Activated naive CD8-positive, alpha-beta T cell treated with anti-CD3 and anti-CD28 coated beads, Interleukin-2, amount 10 ng/mL, durations not matched to agents 7 days and 5 days (primary cell): ENCODE measurements at places on chromosomes 1 and 21. TPM values are rescaled to one million over a fixed set of nuclear protein-coding genes. Genes with fewer than 3 reads are reported as not detected.

DNA sequence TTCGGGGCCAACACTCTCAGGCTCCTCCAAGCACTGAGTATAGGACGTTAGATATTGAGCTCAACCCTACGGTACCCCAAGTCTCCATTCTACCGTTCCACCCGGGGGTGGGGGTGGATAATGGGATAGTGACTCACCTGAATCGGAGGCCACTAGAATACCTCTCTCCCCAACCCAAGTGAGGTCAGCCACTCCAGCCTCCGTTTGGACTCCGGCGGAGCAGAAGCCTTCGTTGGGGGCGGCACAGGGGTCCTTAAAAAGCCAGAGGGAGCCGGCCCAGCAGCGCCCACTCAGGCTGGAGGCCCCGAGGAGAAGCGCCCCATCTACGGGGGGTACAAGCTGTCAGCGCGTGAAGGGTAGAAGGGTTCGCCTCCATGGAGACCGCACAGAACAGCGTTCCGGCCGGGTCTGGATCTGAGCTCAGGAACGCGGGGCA, 556 bp downstream of the WDR77 start:
- DNase-seq = no peak

DNA sequence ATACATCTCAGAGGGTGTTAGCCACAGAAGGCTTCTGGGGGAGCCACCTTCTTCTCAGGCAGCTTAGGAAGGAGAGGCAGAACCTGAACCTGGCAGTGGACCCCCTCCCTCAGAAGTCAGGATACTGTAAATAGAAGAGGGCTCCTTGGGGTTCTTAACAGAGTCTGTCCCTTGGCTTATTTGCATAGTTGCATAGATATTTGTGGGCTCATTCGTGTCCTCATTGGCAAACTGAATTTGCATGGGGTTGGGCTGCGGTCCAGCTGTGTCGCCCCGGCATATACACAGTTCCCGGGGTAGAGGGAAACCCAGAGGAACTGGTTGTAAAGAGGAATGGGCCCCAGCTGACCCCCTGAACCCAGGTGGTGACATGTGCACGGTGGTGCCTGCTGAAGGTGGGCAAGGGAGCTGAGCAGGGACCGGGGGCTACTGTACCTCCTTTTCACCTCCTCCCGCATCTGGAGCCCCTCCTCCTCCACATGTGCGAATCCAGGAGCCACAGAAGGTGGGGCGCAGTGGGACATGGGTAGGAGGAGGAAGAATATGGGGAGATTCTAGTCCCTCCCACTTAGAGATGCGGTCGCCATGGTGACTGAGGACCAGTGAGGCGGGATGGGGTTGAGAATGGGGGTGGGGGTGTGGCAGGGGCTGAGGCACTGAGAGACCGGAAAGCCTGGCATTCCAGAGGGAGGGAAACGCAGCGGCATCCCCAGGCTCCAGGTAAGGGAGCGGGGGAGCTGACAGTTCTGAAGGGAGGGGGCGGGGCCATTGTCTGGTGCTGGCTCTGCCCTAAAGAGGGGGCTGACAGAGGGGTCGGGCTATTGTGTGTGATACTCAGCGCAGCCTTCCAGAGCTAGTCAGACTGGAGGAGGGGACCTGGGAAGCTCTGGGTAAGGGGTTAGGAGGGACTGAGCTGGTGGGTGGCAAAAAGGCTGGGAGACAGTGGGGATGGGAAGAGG, 3.7 kb upstream of the SEMA4A start:
- no peak for DNase-seq

DNA sequence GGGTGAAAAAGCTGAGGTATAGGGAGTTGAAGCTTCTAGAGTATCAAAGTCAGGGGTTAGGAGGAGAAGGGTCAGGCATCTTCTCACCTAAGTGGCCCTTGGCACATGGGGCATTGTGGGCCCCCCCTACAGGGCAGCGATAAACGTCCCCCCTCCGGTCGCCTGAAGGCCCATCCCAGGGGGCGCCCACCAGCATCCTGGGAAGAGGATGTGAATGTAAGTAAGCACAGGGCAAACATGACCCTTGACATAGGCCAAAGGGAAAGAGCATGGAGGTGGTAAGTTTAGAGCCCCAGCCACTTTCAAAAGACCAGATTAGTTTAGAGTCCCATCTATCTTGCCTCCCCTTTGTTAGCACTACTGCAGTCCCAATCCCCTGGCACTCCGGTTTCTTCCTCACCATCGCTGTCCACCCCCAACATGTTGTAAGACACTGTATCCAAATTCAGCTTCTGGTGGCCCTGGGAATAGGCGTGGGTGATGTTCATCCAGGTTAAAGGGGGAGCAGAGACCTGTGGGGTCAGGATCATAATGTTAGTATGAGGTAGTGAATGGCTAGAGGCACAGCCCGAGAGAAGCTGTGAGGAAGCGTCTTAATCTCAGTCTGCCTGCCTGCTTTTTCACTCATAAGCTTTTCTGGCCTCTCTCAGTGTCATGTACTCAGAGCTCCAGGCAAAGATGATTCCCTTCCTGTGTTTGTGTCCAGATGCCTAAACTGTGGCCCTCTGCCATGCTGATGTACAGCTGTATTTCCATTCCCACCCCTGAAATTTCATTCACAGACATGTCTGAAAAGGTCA, 2.7 kb downstream of the ITGA10 start:
- no peak for DNase-seq

ITLN1 gene
- not detected for total RNA-seq

- DNase-seq = no peak
These were observed 60.2 kb downstream of the PRRC2C start for GRCh38 chr1:171545523-171545922.
